ENCODE measurements at places on chromosomes 11 and 22.

GRCh38 chr11:104666624-104667023 is 231.6 kb downstream of the CASP12 start:
- no peak for DNase-seq

- DNase-seq = peak; percentile 59
Measured at GRCh38 chr11:130208241-130209127, 48.9 kb downstream of the ST14 start.

DNA sequence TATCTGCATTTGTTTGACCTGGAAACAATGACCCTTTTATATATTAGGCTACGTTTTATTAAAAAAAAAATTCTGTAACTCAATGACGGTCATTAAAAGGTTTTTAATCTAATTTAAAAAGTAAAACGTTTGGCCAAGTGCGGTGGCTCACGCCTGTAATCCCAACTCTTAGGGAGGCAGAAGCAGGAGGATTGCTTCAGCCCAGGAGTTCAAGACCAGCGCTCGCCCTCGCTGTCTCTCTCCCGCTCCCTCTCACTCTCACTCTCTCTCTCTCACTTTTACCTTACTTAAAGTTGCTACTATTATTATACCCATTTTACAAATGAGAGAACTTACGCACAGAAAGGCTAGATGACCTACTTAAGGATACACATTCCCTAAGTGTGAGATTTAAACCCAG is 814 bp upstream of the NARS2 start:
- DNase-seq = no peak

DNA sequence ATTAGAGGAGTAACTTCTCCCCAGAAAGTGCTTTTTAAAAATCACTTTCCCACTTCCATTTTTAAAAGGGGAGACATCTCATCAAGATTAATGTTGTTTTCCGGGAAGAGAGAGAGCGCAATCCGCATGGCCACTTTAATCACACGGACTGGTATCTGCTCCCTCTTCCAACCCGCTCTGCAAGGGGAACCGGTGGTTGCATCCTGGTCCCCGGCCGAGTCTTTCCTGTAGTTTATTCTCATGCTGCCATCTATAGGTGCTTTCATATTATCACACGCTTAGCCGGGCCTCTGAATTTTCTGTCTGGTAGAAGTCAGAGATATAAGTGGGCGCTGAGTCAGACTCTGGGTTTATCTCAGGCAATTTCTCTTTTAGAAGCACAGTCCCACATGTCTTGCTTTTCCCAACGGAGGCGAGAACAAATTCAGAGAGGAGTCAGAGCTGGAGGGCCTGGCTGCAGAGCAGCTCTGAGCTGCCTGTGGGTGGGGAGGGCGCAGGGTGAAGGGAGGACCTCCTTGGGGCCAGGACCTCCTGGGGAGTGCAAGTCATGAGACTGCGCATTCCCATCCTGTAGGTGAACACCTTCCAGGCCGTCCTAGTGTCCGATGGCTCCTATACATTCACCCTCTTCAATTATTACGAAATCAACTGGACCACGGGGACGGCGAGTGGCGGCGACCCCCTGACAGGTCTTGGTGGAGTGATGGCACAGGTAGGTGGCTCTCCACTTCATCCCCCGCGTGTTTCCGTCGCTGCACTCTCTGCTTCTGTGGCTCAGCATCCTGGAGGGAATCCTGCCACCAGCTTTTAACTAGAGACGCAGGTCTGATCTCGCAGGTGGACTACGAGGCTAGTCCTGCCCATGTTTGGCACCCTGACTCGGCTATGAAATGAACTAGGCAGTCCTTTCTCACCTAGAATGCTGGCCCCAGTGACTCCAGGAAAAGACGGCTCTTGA is 11.7 kb downstream of the TECTA start:
- no peak for DNase-seq

GRCh38 chr22:26226538-26227297 is 57.5 kb downstream of the SEZ6L start:
- no peak for DNase-seq

DNA sequence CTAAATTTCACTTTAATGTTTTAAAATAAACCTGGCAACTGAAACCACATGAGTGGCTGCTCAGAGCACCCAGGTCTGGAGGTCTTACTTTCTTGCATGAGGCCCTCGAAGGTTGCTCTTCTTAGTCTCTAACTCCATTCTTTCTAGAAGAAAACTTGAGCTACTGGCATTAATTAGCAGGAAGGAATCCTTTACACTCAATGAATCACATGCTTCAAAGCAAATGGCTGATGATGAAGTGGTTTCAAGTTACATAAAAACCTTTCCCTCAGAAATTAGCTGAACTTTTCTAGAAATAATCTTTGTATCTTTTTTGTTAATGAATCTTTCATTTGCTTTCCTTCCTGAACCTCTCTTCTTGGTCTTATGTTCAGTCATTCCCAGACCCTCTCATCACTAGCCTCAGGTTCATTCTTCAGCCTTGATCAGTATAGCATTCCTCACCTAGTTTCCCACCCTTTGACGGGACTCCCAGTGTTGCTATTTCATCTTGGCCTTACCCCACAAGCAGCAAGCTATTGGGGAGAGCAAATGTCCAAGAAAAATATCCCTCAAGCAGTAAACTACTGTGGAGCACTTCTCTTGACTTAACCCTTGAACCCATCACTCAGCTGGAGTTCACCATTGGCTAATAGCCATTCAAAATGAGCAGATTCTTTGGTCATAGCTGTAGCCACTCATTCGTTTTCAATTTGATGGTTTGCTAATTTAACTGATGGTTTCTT is 75.1 kb downstream of the INSC start:
- no peak for DNase-seq

DNA sequence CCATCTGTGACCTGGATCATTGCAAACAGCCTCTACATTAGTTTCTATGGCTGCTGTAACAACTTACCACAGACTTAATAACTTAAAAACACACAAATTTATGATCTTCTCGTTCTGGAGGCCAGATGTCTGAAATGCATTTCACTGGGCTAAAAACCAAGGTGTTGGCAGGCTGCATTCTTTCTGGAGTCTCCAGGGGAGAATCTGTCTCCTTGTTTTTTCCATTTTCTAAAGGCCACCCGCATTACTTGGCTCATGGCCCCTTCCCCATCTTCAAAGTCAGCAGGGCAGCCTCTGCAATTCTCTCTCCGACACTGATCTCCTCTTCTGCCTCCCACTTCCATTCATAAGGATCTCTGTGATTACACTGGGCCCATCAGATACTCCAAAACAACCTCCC is 11.6 kb downstream of the SCGB1A1 start:
- DNase-seq = no peak

DNA sequence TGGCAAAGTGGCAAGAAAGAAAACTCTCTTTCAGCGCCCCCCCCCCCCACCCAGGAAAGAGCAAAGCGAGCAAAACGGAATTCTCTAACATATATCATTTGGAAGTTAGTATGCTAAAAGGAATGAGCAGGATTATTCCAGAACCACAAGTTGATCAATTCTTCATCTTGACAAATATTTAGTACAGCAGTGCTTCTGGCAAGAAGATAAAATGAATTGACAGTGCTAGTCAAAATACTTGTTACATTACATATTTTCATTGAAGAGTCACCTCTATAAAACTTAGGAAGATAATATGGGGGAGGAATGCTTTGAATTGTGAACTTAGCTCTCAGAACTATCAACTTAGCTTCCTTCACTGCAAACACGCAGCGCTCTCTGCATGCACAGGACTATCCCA is 377.4 kb downstream of the DYNC2H1 start:
- DNase-seq = no peak

GRCh38 chr11:69648679-69649575 is 8.0 kb downstream of the CCND1 start:
- no peak for DNase-seq

DNA sequence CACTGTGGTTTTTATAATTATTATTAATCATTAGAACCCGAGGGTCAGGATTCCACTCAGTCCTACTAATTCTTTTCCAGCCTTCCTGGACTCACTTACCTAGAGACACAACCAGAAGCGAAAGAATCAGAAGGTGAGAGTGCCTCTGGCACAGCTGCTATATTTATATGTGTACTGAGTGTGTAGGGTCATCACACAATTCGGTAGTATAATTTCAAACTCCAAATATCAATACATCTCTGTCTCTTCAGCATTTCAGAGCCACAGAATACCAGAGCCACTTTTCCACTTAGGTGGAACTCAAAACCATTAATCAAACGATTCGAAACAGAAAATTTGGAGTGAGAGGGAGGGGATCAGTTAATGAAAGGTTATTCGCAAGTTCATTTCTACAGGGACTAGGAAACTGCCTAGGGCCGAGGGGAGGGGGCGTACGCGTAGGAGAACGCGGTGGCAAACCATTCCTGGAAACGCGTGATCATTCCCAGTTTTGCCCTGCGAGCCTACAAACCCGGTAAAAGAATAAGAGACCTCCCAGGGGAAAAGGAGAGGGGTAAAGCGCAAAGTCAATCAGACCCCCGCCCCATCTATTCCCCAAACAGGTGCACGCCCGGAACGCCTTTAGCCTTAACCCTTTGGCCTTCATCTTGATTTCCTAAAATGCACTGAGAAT is 5.4 kb downstream of the BSX start:
- DNase-seq = no peak

- no peak for DNase-seq
Measured at GRCh38 chr22:37148742-37149665, 712 bp downstream of the IL2RB start.

GRCh38 chr22:23166042-23166831 is 14.1 kb upstream of the BCR start:
- no peak for DNase-seq

DNA sequence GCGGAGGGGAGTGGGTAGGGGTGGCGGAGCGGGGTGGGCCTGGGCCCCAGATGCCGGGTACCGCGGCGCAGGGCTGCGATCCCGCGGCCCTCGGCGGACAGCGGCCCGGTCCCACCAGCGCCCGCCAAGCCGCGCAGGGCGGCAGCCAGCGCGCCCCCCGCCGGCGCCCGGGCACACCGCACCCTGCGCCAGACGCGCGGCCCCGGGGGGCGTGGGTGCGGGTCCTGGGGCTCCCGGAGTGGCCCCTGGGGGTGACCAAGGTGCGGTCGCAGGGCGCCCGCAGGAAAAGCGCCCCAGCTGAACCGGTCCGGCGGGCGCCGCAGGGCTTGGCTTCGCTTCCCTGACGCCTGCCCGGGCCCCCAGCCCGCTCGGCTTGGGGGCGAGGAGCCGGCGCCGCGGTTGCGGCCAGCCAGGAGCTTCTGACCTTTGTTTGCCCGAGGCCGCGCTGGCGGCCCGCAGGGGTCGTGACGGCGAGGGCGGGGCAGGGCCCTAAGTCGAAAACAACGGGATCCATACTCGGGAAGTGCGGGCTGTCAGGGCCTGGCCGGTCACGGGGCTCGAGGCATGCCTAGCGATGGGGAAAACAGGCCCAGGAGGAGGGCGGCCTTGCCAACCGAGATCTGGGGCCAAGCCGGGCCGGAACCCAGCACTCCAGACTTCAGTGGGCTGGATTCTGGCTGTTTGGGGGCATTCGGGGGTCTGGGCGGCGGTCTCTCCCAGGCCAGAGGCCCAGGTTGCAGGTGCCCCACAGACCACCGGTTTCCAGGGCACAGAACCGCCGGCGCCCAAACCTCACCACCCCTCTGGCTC is 581 bp upstream of the AP5B1 start:
- DNase-seq = peak; percentile 60

GRCh38 chr11:10520562-10520961 is 20.4 kb downstream of the RNF141 start:
- no peak for DNase-seq

DNA sequence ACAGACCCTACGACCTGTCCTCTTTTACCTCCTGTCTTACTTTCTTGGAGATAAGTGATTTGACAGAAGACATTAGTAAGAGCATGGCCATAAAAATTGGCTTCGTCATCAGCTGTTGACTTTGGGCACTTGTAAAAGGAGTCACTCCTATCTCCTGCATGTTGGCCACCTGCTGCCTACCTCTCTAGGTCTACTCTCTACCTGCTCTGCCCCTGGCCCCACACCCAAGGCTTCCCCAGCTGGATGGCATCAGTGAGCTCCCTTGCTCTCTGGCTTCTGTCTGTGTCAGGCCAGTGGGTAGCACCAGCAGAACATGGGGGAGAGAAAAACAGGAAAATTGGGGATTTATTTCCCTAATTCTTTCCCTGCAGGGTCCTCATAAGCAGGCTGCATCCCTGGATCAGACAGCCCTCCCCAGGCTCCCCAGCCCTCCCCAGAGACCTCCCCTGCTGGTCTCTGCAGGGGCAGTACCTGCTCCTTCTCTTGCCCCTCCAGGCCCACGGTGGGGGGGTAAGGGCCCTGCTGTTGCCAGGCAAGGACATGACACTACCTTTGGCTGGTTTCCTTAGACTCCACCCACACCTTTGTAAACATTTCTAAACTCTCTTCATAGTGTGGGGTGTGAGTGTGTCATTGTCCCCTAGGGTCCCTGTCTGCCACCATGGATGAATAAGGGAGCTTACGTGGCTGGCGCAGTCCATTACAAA is 157.0 kb upstream of the NECTIN1 start:
- peak; percentile 55 for DNase-seq

GRCh38 chr11:5923794-5924193 is 18.3 kb upstream of the OR56A3 start:
- DNase-seq = no peak

DNA sequence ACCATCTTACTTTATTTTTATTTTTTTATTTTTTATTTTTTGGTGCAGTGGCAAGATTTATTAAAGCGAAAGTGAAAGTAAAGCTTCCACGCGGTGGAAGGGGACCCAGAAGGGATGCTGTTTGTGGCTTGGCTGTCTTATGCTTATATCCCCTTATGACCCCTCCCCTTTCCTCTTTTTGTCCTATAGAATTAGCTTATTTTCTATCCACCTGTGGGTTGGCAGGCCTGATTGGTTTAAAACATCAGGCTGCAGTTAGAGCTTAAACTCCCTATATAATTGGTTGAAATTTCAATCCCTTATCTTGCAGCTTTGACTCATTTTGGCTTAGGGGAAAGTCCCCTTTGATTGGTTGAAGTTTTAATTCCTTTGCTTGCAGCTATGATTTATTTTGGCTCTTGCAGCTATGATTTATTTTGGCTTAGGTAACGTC is 50.5 kb downstream of the NNMT start:
- no peak for DNase-seq

DNA sequence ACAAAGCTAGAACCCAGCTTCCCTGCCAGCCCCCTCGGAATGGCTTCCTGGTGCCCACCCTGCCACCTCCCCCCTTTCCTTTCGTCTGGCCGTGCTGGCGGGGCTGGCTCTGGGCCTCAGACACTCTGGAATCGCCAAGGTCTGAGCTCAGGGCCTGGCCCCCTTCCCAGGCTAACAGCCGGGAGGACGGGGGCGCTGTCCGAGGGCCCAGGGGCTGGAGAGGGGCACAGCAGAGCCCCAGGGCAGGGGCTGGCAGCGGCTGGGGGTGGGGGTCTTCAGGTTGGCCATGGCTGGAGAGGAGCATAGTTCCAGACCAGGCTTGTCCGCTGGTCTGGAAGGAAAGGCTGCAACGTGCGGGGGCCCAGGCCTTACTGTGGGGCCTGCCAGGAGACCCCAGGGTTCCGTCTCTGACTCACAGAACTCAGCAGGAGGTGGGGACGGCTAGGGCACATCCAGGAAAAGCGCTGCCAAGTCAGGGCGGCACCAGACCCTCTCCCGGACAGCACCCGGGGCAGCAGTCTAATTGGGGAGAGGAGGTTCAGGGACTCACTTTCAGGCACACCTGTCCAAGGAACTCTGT is 861 bp upstream of the LTBP3 start:
- DNase-seq = no peak

GRCh38 chr22:25748140-25748539 is 6.2 kb downstream of the MYO18B start:
- DNase-seq = no peak

- no peak for DNase-seq
Measured at GRCh38 chr11:60528465-60528864, 13.3 kb downstream of the MS4A13 start.

GRCh38 chr11:69467196-69467595 is 14.3 kb upstream of the LINC01488 start:
- DNase-seq = no peak

Measured in activated effector memory CD4-positive, alpha-beta T cell treated with anti-CD3 and anti-CD28 coated beads, Interleukin-2, amount 50 U/mL, for 16 hours (primary cell).